ENCODE measurements at places on chromosomes 4 and X. TPM values are rescaled to one million over a fixed set of nuclear protein-coding genes. Genes with fewer than 3 reads are reported as not detected.

- DNase-seq, result peak; percentile 91
Measured at GRCh38 chr4:73705056-73705432, 35.3 kb upstream of the CXCL8 start.

DNA sequence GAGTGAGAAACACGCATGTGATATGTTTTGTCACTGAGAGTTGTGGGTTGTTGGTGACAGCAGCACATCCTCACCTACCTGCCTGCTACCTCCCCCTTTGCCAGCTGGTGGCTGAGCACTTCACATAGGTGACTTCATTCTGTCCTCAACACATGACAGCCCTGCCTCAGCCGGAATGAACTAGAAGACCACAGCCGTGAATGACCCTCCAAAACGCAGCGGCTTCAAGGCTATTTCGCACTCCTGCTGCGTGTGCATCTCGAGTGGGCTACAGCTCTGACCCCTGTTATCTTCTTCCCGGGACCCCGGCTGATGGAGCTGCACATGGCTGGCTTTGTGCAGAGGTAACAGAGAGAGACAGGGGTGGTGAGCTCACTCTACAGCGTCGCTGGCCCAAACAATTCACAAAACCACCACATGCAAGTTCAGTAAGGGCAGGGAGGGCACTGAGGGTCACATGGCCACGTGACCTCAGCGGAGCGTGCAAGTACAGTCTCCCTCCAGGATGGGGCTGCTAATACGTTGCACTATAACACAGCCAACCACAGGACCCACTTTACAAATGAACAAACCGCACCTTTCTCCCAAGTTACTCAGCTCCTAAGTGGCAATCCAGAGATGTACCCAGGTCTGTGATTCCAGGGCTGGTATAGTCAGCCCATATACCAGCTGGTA is 6.3 kb upstream of the PPP2R2C start:
- DNase-seq, result no peak

DNA sequence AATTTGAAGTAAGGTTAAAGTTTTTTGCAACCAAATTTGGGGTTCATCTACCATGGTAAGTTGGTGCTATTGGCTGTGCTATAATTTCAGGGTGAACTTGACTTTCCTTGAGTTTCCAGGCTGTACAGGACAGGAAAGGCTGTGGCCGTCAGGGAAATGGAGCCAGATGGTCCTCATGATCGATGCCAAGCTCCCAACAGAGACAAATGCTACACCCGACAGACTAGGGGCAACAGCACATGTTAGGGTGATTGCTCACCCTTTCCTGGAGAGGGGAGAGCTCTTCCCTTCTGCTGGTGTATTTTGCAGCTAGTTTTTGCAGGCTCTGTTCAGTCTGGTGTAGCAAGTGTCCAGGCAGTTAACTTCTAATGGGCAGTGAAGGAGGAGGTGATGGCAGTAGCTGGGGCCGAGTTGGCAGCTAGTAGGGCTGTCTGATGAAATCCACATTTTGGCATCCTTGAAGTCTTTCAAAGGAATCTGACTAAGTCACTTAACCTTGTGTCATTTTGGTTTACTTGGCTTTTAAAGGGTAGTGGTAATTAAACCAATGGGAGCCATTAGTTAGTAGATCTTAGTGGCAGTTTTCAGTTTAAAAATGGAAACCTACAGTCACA is 47.8 kb downstream of the GAB1 start:
- DNase-seq, result no peak

DNA sequence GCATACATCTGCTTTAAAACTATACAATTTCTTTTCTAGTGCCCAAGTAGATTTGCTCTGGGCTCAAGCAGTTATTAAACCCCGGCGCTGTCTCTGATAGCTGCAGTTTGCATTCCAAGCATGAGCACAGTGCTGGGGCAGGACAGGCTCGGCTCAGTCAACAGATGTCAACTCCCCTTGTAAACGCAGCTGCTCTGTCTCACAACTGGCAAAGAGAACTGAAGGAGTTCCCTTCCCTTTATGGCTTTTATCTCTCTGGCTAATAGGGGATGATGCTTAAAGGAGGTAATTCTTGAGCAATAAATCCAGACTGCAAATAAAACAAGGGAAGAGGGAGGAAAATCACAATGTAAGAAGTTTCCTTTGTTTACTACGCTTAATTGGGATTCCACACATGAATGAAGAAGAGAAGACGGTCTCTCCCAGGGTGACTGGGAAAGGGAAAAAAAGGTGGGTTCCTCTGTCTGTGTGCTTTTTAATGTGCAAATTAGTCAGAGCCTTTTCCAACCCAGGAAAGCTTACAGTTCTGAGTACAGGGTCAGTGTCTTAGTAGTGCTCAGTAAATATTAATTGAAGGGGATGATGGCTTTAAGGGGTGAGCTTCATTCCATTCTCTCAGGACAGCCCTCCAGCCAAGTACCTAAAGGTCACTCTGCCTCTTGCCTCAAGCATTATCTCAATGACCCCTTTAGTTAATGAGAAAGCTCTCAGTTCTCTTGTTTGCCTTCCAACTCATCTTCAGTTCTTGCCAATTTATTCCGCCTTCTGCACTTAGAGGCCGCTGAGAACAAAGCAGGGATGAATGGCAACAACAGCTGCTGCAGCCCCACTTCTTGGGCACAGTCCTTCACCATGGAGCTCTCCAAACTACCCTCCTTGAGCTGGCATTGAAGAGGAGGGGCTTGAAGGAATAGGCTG is 155.7 kb upstream of the JADE1 start:
- DNase-seq, result no peak

DNA sequence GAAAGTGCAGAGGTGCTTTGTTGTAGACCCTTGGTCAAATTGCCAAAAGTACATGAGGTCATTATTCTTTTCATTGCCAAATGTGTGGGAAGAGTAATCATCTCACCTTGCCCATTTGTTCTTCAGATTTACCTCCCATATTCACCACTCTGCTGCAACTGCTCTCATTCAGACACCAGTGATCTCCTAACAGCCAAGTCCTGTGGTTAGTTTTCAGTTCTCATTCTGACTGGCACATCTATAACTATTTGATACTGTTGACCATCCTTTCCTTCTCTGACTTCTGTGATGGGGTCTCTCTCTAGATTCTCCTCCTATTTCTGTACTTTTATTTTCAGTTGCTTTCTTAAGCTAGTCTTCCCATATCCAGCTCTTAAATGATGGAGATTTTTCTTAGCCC is 39.8 kb downstream of the GRIA3 start:
- DNase-seq, result no peak

GRCh38 chr4:69120870-69121269 is 24.6 kb downstream of the UGT2B7 start:
- peak; percentile 20 for DNase-seq

DNA sequence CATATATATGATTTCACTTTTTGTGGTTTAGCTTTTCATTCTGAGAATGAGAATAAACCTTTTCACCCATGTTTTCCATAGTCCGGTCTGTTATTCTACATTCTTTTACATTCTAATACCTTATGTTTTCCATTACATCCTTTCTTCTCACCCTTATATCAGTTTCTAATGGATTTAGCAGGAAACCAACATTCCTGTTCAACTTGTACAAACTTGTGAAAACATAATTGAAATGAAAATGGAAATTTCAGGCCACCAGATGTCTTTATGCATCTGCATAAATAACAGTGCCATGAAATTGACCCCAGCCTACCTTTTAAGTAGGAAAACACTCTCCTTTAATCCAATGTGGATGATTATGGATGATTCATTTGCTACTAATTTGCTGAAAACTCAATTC is 494.8 kb upstream of the ZFP42 start:
- no peak for DNase-seq

EGFL6 gene
- not detected for total RNA-seq

CTAG2 gene
- total RNA-seq, result 765 TPM

Data from HT1080 (cell line).